Calu3 (cell line): ENCODE measurements at places on chromosomes 3 and 15. TPM values are rescaled to one million over a fixed set of nuclear protein-coding genes. Genes with fewer than 3 reads are reported as not detected.

SMCO1 gene
- not detected in 2 replicates for total RNA-seq

- DNase-seq = no peak
These were observed 37.2 kb upstream of the DLG1 start for GRCh38 chr3:197335428-197336132.

TM4SF18 gene
- 0.21 TPM in 1 of 2 replicates, not detected in the other for total RNA-seq

DNA sequence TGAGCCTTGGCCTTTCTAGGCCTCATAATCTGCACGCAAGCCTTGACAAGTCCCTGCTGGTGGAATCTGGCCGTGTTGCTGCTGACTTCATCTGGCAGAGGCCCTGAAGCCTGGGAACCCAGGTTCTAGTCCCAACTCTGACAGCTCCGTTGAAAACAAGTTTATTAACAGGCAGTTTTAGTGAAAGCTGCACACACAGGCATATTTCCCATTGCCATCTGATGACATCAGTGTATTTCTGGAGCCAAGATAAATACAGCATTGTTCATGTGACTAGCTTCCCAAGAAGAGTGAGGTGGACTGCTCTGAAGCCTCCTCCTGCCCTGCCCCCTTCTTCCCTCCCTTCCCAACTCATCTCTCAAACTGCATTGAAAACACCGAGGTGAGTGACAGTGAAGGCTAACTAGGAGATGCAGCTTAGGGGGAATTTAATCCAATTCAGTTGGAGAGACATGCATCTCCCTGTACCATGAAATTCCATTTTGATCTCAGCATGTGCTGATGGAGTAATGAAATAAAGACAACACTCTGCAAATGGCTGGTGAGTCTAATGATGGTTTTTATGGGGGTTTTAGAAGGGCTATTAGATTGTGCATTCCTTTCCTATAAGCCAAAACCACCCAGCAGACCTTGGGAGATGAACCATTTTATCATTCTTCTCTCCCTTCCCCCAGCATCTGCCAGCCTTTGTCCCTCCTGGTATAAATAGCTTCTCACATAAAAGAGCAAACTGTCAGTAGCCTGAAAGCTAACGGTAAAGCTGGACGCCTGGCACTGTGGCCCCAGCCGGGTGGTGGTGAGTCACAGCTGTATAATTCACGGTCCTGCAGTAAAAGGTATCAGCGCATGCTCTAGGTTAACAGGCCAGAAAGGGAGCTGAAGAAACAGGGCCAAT lies 38.0 kb downstream of the PRICKLE2 start:
- DNase-seq = peak; percentile 71

DNA sequence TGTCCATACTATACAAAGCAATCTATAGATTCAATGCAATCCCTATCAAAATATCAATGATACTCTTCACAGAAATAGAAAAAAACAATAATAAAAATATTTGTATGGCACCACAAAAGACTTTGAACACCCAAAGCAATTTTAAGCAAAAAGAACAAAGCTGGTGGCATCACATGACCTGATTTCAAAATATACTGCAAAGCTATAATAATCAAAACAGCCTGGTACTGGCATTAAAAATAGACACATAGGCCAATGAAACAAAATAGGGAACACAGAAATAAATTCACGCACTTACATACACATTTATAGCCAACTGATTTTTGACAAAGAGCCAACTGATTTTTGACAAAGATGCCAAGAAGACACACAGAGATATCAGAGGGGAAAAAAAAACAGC lies 9.2 kb upstream of the ENTPD3 start:
- no peak for DNase-seq

- no peak for DNase-seq
These were observed 18.8 kb upstream of the GASK1A start for GRCh38 chr3:42960282-42960681.

- no peak for DNase-seq
These were observed 146.6 kb downstream of the RBMS3 start for GRCh38 chr3:29427266-29428103.

GNAT1 gene
- total RNA-seq = not detected in 2 replicates

- DNase-seq = no peak
These were observed 15.2 kb upstream of the RARRES1 start for GRCh38 chr3:158747417-158747816.

CFAP161 gene
- not detected in 2 replicates for total RNA-seq

SLC12A1 gene
- not detected in 2 replicates for total RNA-seq

GRCh38 chr3:46206282-46207015 lies 1.7 kb downstream of the CCR1 start:
- DNase-seq = no peak

DNA sequence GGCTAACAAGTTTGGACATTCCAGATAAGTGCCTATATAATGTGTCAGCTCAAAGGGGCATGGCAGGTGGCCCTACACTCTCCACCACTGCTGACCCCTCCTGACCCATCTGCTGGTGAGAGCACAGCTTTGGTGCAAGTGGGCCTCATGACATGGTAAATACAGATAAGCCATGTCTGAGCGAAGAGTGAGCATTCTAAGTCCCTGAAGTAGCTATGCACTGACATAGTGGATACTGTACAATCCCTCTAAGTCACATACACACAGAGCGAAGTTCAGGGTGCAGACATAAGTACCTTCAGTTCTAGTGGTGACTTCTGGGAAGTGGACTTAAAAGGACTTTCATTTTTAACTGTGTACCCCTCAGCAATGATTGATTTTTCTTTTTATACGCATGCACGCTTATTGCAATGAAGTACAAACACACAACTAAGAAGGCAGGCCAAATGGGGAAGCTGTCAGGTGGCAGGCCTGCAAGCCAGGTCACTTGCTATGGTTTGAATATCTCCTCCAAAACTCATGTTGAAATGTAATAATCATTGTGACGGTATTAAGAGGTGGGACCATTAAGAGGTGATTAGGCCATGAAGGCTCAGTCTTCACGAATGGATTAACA lies 41.5 kb downstream of the TBC1D2B start:
- DNase-seq = no peak

DNA sequence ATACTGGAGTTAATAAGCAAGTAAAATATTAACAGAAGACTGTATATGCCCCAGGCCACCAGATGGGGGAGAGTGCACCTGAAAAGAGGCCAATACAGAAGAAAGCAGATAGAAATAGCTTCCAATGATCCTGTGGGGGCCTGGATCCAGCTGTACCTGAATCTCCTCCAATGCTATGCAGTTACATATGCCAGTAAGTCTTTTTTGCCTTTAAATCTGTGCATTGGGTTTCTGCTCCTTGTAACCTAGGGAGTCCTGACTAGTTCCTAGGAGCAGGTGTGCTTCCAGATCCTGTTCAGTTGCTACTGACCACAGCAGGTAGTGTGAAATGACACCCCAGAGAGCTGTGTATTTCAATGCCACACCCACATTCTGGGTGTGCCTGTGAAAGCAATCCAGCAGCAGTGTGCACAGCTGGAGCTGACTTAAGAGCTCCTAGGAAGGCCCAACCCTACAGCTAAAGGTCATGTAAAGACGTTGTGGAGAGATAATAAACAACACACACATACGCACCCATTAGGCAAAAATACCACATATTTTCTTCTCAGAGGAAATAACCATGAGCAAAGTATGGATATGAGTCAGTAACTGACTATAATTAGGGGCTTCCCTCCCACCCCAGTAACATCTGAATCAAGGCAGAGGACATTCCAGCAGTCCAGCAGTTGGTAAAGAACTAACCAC lies 62.2 kb upstream of the AKAP13 start:
- DNase-seq = peak; percentile 31

GRCh38 chr3:106825962-106826605 lies 551.2 kb upstream of the CCDC54 start:
- no peak for DNase-seq

GATA2 gene
- total RNA-seq = 9.6 and 13.6 TPM in 2 replicates

PSMA4 gene
- total RNA-seq = 358 and 376 TPM in 2 replicates

ADPRH gene
- 1.8 and 2.4 TPM in 2 replicates for total RNA-seq

MAN2A2 gene
- 56.1 and 58.5 TPM in 2 replicates for total RNA-seq

SLC9C1 gene
- total RNA-seq = not detected in 2 replicates

DNA sequence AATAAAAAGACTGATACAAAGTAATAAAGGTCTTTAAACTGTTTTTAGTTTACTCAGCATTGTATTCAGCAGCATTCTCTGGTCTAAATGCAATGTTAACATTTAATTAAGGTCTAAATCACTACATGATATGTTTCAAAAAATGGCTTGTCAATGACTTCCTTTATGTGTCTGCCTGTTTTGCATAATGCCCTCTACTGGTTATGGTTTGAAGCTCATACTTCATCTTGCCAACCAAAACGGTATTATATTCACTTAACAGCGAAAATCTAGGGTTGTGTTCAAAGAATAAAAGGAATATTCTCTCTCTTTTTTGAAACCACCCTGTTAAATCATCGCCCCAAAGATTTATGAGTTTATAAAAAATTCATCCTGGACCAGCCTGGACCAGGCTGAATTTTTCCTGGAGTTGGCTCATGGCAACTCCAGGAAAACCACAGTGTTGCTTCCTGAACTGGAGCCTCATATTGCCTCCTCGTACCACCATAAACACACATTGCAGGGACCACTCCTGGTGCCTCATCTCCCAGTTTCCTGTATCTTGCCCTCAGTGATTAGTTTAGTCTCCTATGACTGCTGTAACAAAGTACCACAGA lies 6.7 kb upstream of the NCEH1 start:
- DNase-seq = no peak

GRCh38 chr3:113630956-113631542 lies 65.4 kb downstream of the USF3 start:
- no peak for DNase-seq

SNURF gene
- total RNA-seq = not detected in 2 replicates
